ENCODE measurements at places on chromosomes 16 and 17. TPM values are rescaled to one million over a fixed set of nuclear protein-coding genes. Genes with fewer than 3 reads are reported as not detected.

DNA sequence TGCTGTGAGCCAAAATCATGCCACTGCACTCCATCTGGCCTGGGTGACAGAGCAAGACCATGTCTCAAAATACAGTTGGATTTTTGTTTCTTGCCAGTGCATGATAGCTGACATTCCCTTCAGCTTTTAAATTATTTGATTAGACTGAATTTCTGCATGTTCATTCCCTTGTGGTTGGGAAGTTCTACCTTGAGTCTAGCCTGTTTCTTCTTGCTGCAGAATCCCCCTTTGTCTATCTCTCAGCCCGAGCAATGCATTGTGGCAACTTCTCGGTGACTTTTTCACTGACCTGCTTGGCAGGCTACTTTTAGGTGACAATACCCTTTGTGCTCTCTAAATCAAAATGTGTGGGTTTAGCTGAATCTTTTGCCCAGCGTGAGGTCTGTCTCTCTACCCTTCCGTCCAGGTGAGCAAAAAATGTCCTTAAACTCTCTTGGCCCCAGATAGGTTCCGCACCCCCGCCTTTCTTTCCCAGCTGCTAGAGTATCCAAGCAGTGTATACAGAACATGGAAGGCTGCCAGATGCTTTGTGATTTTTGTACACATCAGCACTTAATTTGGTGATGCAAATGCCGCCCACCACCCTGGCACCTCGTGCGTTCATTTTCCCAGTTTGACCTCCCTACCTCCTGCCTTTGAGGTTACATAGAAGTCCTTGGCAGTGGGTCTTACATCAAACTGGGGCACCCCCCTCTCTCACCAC is 130.2 kb downstream of the ABCC6 start:
- no peak for DNase-seq

Gene HOXB7
- not detected for total RNA-seq

DNA sequence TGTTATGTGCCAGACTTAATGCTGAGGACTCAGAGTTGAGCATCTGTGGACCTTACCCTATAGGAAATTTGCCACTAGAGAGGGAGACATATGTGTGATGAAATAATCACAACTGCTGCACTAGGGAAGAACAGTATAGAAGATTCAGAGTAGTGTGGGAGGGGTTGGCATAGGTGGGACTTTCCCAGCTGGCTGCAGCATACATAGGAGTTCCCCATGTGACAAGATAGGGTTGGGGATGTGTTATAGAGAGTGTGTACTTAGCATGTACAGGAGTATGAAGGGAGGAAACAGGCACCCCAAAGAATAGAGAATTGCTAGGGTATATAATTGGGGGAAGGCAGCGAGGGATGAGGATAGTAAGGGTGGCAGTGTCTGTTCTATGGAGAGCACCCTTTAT is 2.9 kb downstream of the NUP93 start:
- DNase-seq = no peak

Gene STH
- total RNA-seq = not detected

Gene PLEKHG4
- total RNA-seq = 3.6 TPM

DNA sequence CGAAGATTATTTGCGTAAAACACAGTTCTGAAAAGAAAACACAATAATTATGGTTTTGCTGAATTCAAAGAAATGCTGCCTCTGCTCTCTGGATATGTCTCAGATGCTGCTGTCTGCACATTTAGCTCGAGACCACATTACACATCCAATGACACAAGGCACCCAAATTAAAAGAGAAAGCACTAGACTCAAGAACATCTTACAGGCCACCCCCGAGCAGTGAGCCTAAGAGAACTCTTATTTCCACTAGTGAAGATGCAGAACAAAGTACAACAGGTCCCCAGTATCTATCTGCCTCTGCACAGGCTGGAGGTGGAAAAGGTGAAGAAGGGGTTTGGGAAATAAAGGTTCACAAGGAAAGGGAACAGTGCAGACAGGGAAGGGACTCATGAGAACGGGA is 33.5 kb downstream of the GRB2 start:
- no peak for DNase-seq

- no peak for DNase-seq
Observed at GRCh38 chr17:48393283-48393682, 36.7 kb downstream of the SKAP1 start.

GRCh38 chr17:36124879-36125824 is 21.5 kb downstream of the CCL4 start:
- no peak for DNase-seq

GRCh38 chr16:52581530-52581929 is 34.6 kb upstream of the TOX3 start:
- DNase-seq = no peak

Gene PRR35
- total RNA-seq = 0.66 TPM
